A549 treated with AZD2906 at 1 μM for 4 hours (cell line): ENCODE measurements at places on chromosomes 2 and 18. TPM values are rescaled to one million over a fixed set of nuclear protein-coding genes. Genes with fewer than 3 reads are reported as not detected.

The VWA3B gene
- total RNA-seq, result 0.09 to 0.14 TPM (median 0.12 TPM) in 3 of 5 replicates, not detected in the others

The MALL gene
- 115 to 148 TPM (median 127 TPM) in 5 replicates for total RNA-seq

The VAMP8 gene
- 14.8 to 19.3 TPM (median 16.2 TPM) in 5 replicates for total RNA-seq

The TMEM163 gene
- total RNA-seq, result 0.09 to 0.17 TPM (median 0.10 TPM) in 5 replicates

The RBKS gene
- 6.7 to 8.4 TPM (median 8.1 TPM) in 5 replicates for total RNA-seq

The SOWAHC gene
- total RNA-seq, result 7.5 to 9.7 TPM (median 9.2 TPM) in 5 replicates

The ANKRD23 gene
- total RNA-seq, result 1.2 to 2.1 TPM (median 1.7 TPM) in 5 replicates

The SCG2 gene
- total RNA-seq, result 0.94 to 1.4 TPM (median 1.1 TPM) in 5 replicates

The RFX8 gene
- total RNA-seq, result not detected in 5 replicates

The HOXD4 gene
- 0.15 to 0.52 TPM (median 0.38 TPM) in 5 replicates for total RNA-seq

The TOGARAM2 gene
- 0.05 to 0.52 TPM (median 0.20 TPM) in 5 replicates for total RNA-seq

The SP140 gene
- total RNA-seq, result 0.14 TPM in 1 of 5 replicates, not detected in the others

The RSAD2 gene
- 0.13 to 0.25 TPM (median 0.22 TPM) in 5 replicates for total RNA-seq

The PDE6D gene
- total RNA-seq, result 19.0 to 23.4 TPM (median 22.0 TPM) in 5 replicates

The POLR1B gene
- total RNA-seq, result 21.5 to 25.6 TPM (median 21.8 TPM) in 5 replicates

The UGT1A10 gene
- 0.03 to 0.14 TPM (median 0.08 TPM) in 4 of 5 replicates, not detected in the other for total RNA-seq

The DPP4 gene
- 0.65 to 1.1 TPM (median 0.87 TPM) in 5 replicates for total RNA-seq

The SFXN5 gene
- 9.8 to 15.5 TPM (median 11.9 TPM) in 5 replicates for total RNA-seq
